ENCODE measurements at places on chromosomes 11 and 22.

GRCh38 chr22:31753005-31753633 is 700 bp upstream of the DEPDC5 start:
- peak; percentile 40 for DNase-seq

GRCh38 chr11:100562128-100562527 is 125.0 kb upstream of the ARHGAP42 start:
- no peak for DNase-seq

DNA sequence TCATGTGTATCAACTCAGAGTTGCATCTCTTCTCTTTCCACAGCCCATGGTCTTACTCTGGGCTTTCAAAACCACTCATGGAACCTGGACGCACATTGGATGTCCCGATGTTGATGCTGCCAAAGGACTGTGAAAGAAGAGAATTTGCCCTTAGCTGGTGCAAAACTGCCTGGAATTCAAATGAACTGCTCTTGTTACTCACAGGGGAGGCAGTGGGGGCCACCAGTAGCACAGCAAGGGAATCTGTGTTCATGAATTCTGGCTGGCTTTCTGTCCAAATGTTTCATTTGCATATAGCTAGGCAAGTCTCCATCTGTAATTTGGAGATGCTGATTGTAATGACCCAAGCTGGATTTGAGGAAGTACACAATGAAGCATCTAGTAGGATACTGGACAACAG is 24.9 kb downstream of the LMO2 start:
- no peak for DNase-seq

- no peak for DNase-seq
These were observed 38.8 kb downstream of the NUMA1 start for GRCh38 chr11:72041364-72042063.

DNA sequence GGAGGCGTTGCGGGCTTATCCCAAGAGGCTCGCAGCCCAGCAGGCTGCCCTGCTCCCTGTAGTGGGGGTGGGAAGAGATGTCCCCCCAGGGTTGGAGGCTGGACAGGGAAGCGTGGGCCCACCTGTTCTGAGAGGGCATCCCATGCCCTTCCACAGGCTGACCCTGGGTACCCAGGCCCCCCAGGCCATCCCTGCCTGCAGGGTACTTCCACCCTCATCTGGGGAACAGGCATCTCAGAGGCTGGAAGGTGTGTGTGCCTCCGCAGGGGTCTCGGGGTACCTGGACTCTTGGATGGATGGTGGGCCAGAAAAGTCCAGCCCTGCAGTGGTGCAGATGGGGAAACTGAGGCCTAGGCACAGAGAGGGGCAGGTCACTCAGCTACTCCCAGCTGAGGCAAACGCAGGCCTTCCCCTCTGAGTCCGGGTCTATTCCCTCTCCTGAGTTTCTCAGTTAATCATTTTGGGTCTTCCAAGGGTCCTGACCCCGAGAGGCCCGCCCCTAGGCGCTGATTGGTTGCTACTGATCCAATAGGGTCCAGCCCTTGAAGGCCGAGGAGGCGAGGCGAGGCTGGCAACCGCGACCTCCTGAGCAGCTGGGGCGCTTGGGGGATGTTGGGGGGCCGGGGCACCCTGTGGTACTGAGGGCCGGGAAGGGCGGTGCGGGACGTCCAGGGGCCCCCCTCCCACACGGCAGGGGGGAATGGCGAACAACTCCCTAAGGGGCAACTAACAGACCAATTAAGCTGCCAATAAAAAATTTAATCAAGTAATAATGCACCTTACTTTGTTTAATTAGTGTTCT is 23.8 kb downstream of the FLRT1 start:
- DNase-seq = no peak

DNA sequence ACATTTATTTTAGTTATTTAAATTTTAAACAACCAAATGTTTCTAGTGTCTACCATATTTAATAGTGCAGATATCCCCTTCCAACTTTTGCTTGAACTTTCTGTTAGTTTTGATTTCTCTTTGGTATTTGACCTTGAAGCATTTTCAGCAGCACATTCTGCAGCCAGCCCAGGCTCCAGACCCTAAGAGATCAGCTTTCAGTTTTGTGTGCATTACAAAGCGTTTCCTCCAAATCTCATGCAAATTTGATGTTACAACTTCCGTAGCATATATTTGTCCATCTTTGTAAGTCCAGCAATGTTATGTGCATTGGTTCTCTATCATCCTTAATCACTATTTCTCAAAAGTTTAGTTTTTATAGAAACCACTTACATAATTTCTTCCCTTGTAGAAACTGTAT is 14.6 kb upstream of the SERGEF start:
- DNase-seq = no peak

- DNase-seq = no peak
These were observed 19.9 kb downstream of the MGAT3 start for GRCh38 chr22:39476664-39477063.

DNA sequence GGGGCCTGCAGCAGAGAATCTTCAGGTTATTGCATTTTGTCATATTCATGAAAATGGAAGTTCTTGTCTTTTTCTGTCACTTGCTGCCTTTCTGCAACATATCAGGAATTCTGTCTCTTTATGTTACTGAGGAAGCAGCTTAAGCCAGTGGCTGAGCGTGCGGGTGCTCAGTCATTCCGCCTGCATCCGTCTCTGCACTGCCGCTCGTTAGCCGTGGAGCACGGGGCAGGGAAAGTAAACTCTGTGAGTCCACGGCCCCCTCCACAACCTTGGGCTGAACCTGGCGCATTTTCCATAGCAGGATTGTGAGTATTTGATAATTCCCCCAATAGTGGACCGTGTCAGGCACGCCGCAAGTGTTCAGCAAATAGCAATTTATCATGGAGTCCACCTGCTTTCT is 1007.7 kb downstream of the BRD1 start:
- DNase-seq = no peak

- no peak for DNase-seq
These were observed 10.1 kb downstream of the SYT12 start for GRCh38 chr11:67032830-67033551.

- no peak for DNase-seq
These were observed 33.3 kb upstream of the ADSL start for GRCh38 chr22:40313007-40313406.

DNA sequence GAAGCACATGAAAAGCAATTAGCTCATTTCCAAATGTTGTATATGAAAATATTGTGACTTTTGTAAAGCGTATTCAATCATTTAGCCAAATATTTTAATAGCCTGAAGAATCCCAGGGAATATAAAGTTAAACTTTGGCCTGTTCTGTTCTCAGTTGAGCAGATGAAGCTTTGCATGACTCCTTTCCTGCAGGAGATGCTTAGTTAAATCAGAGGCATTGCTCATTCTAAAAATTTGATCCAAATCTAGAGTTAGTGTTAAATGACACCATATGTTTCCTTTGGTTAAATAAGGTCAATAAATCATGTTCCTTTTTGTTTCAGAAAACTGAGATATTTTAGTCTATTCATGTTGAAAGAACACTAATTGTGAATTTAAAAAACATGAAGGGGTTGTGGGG is 51.2 kb upstream of the BIRC3 start:
- no peak for DNase-seq

DNA sequence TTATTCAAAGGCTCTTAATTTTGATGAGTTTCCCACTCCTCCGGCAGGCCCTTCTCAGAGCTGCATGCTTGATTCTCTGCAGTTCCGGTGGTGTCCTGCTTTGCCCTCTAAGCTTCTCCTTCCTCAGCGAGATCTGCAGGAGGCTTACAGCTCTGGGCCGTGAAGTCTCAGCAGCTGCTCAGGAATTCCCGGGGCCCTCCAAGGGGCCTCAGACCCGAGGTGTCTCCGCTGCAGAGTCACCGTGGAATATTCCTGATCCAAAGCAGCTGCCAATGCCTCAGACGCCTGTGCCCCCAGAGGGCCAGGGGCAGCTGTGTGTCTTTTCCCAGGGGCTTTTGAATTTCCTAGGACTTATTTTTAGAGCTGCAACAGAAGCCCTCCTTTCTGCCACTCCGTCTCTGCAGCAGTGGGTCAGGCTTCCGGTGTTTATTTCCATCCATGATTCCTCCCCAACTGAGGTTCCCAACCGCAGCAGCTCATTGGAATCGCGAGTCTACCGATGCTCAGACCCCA is 37.2 kb downstream of the RPS6KA4 start:
- no peak for DNase-seq

DNA sequence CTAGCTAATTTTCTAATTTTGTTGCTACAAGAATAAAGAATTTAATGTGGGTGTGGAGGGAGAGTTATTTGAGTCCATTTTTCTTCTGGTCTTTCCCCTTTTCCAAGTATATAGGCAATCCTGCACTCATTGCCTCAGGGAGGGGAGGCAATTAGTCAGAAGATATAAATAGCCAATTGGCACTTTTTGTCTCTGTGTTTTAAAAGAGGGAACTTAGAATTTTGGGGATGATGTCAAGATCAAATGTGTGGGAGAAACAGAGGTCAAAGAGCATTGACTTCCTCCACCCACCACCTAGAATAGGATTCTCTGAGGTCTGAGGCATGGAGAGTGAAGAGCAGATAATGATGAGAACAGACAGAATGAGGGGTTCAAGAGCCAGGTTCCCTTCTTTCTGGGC is 120.3 kb upstream of the ZC3H12C start:
- no peak for DNase-seq

- no peak for DNase-seq
These were observed 59.4 kb downstream of the MICAL2 start for GRCh38 chr11:12169822-12170221.

DNA sequence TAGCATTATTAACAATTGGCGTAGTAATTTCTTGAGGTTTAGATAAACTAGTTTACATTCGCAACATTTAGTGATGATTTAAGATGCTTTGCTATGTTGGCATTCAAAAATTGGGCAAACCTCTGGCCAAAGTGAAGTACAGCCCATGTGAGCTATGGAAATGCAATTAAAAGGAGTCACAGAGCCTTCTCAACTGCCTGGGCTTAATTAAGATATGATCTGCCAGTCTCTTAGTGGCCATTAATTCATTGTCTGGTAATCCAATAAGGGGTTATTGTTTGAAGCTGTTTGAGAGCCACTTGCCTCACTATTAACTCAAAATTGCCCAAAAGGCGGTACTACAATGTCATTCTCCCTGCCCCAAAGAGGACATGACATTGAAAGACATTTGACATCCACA is 608.9 kb downstream of the NTM start:
- DNase-seq = no peak

DNA sequence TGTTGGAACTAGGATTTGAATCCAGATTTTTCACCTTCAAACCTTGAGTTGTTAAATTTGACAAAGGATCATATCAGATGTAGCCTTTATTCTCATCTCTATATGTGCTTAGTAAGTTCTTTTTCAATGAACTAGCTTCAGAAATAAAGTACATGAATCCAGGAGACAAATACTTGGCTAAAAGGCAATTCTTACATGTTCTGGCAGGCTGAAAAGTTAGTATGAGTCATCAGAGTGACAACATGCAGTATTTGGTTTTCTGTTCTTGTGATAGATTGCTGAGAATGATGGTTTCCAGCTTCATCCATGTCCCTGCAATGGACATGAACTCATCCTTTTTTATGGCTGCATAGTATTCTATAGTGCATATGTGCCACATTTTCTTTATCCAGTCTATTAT is 40.4 kb downstream of the BBOX1 start:
- DNase-seq = no peak

- DNase-seq = no peak
These were observed 47.9 kb upstream of the SNX19 start for GRCh38 chr11:130964058-130964792.

- no peak for DNase-seq
These were observed 44.9 kb downstream of the OSBPL5 start for GRCh38 chr11:3120071-3120792.

DNA sequence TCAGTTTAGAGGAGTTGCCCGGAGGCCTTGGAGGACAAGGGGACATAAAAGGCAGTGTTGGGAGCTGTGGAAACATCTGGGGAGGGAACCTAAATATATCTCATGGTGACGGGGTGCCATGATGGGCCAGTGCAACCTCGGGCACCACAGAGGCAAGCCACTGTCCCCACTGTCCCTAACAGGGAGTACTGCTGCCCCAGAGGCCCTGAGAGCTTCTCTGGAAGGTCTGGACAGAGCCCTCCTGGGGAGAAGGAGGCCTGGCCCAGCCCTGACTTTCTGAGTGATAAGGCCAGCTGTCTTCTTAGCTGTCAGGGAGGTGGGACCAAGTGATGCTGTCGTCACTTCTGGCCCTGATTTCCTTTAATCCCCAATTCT is 5.5 kb upstream of the P2RY6 start:
- DNase-seq = no peak

DNA sequence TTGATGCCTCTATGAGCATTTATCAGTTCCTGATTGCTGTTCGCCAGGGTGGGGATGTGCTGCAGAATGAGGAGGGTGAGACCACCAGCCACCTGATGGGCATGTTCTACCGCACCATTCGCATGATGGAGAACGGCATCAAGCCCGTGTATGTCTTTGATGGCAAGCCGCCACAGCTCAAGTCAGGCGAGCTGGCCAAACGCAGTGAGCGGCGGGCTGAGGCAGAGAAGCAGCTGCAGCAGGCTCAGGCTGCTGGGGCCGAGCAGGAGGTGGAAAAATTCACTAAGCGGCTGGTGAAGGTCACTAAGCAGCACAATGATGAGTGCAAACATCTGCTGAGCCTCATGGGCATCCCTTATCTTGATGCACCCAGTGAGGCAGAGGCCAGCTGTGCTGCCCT is 2.7 kb downstream of the FEN1 start:
- no peak for DNase-seq

DNA sequence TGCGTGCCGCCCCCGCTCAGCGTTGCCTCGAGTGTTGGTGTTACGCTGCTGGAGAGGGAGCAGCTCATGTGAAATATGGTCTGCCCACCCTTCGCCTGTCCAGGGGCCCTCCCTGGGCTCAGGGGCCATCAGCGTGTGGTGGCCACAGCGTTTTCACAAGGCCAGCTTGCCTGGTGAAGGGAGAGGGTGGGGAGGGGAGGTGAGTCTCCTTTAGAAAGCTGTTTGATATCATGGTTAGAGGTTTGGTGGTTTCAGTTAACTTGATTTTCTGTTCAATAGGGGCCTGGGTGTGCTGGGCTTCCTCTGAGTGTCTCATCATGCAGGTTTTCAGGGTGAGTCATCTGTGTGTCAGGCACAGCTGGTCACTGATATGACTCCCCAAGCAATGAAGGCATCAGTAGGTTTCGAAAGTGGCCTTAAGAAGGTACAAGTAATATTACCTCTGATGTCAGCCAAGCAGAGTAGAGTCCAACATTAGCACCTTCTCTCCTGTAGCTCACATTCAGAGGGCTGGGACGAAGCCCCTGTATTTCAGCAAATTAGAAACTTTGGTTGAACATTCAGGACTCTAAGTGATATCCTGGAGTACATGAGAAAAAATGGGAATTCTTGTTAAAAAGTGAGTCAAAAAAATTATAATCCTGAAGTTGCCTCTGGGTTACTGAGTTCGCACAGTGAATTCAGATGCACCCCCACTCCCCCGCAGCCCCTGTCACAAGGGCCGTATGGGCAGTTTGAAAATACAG is 172.5 kb downstream of the TBC1D22A start:
- peak; percentile 85 for DNase-seq

- no peak for DNase-seq
These were observed 399.5 kb downstream of the BUD13 start for GRCh38 chr11:116373104-116373944.

- DNase-seq = no peak
These were observed 47.2 kb downstream of the LRFN4 start for GRCh38 chr11:66904055-66904454.

- no peak for DNase-seq
These were observed 56.0 kb upstream of the CLMP start for GRCh38 chr11:123250892-123251656.
